ENCODE measurements at places on chromosomes 2 and 18.

- no peak for DNase-seq
Measured at GRCh38 chr2:233857511-233858141, 3.3 kb upstream of the HJURP start.

- DNase-seq, result no peak
Measured at GRCh38 chr2:199216253-199216652, 241.5 kb downstream of the SATB2 start.

DNA sequence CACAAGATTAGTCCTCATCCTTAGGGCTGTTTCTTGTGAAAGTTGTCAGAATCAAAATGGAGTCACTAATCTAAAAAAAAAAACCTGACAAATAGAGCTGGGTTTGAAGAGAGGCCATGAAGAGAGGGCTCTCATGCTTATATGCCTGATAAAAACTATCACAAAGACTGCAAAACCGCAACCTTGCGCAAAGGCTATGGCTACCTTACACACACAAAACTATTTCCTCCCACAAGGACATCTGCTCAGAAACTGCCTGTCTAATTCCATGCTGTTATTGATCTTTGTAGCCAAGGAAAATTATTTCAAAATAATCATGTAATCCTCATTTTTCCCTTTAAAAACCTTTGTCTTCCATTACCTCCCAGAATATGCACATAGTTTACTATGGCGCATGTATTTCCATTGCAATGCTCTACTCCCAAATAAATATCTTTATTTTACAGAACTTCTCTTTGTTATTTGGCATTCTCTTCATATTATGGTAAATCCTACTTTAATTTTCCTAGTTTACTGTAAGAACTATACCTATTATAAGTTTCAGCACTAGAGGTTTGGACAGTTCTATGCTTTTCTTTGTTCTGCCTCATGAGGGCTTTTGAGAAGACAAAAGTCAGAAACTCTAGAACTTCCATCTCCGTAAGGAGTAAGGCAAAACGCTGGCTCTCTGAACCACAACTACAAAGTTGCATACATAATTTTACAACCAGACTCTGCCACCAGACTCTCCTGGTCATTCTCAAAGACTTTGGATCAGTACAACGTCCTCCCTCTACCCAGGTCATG lies 9.6 kb upstream of the DPYSL5 start:
- DNase-seq, result no peak

DNA sequence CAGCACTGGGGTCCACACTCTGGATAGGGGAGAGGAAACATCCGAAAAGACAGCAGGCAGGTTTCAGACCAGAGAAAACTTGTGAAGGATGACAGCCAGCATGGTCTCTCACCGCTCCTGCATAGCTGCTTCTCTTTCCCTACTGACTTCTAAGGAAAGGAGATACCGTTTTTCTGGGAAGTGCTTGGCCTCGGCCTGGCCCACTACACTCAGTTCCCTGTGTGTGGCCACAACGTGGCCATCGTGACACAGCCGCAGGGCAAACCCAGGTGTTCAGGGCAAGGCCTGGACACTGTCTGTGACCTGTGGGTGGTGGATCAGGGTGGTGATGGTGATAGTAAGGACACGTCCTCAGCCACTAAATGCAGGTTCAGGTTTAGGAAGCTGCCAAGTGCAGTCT lies 34.2 kb upstream of the ACAA2 start:
- DNase-seq, result no peak

- DNase-seq, result no peak
Measured at GRCh38 chr18:2448565-2449151, 122.6 kb downstream of the METTL4 start.

DNA sequence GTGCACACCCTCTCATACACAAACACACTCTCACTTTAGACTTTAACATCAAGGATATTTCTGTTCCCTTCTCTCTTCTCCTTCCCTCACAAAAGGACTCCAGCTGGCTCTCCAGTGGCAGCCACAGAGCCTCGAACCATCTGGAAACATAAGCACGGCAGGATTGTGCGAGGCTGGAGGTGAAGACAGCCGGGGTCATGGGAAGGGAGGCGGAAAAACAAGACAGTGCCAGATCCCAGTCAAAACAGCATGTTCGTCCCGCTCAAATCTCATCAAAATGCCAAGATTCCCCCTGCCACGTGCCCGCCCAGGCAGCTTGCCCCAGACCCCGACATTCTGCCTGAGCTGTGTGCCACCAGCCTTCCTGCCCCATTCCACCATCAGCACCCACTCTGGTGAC lies 180.3 kb downstream of the ZBTB7C start:
- DNase-seq, result no peak

GRCh38 chr2:235501673-235502031 lies 7.8 kb downstream of the AGAP1 start:
- no peak for DNase-seq

- DNase-seq, result no peak
Measured at GRCh38 chr2:176134035-176134434, 4.5 kb downstream of the HOXD8 start.

DNA sequence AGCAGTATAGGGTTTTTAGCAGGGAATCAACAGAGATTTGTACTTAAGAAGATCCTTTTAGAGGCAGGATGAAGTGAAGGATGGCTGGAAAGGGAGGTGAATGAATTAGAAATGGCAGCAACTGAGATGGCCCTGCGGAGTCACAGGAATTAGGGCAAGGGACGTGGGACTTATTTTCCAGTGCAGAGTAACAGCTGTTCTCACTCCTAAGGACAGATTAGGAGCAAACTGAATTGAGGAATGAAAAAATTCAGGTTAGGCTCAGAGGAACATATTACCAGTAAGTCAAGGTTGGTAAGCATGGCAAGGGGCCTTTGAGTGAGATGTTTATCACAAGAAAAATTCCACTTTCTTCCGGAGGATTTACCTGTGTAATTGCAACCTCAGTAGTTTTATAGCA lies 34.4 kb downstream of the COL4A3 start:
- no peak for DNase-seq

- DNase-seq, result no peak
Measured at GRCh38 chr2:216394881-216395280, 17.4 kb upstream of the SMARCAL1 start.

DNA sequence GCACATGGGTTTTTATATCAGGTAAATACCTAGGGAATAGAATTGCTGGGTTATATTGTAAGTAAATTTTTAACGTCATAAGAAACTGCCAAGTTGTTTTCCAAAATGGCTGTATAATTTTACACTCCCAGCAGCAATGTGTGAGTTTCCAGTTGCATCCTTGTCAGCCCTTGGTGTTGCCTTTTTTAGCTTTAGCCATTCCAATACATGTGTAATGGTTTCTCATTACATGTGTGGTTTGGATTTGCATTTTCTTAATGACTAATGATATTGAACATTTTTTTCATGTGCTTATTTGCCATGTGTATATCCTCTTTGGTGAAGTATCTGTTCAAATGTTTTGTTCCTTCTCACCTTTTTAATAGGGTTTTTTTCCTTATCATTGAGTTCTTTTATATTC lies 70.8 kb downstream of the ABI2 start:
- no peak for DNase-seq

GRCh38 chr2:24620936-24621335 lies 129.9 kb downstream of the NCOA1 start:
- no peak for DNase-seq

DNA sequence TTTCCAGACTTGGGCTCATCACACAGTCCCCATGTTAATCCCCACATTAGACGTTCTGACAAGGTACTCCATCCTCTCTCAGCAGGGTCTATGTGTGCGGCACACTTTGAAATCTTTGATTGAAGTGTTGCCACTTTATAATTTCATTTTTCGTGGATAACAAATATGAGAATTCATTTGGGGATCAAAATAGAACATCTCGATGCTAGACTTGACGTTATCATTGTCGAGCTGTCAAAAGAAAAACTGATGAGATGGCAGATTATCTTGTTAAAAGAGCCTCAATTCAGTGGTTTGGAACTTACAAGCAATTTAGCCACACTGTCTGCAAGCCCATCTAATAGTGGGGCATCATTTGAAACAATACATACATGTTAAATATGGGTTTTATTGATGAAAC lies 91.2 kb upstream of the SULT1C3 start:
- DNase-seq, result no peak

- DNase-seq, result no peak
Measured at GRCh38 chr2:196758474-196759377, 40.8 kb downstream of the GTF3C3 start.

GRCh38 chr2:119179202-119179601 lies 20.7 kb upstream of the C1QL2 start:
- DNase-seq, result no peak

DNA sequence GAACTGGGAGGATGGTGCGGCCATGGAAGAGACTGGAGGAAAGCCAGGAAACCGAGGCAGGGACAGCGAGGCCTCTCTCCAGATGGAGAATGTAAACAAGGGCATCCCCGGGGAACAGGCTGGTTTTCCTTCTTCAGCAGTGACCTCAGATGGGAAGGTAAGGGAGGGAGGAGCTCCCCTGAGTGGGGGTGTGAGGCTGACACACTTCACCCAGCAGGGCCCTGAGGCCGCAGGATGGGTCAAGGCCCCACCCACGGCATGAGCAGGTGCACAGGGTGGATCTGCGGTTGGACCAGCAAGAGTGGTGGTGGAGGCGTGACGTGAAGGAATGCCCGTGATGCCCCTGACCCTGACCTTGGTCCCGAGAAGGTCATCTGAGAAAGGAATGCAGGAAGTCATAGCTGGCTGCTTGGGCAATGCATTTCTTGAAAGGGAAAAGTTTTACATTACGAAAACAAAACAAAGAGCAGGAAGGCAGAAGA lies 48.1 kb downstream of the ADCY3 start:
- no peak for DNase-seq

DNA sequence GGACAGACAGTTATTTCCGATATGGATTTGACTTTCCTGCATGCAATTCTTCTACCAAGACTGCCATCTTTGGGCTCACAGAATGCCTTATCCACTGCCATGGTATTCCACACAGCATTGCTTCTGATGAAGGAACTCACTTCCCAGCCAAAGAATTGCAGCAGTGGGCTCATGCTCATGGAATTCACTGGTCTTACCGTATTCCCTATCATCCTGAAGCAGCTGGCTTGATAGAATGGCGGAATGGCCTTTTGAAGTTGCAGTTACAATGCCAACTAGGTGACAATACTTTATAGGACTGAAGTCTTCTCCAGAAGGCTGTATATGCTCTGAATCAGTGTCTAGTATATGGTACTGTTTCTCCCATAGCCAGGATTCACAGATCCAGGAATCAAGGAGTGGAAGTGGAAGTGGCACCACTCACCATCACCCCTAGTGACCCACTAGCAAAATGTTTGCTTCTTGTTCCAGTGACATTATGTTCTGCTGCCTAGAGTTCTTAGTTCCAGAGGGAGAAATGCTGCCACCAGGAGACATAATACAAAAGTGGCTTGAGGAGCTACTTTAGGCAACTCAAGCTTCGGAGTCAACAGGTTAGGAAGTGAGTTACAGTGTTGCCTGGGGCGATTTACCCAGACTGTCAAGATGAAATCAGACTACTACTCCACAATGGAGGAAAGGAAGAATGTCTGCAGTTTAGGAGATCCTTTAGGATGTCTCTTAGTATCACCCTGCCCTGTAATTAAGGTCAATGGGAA lies 23.8 kb upstream of the SMAD4 start:
- DNase-seq, result no peak

GRCh38 chr2:50290718-50291117 lies 741.2 kb downstream of the NRXN1 start:
- DNase-seq, result no peak

DNA sequence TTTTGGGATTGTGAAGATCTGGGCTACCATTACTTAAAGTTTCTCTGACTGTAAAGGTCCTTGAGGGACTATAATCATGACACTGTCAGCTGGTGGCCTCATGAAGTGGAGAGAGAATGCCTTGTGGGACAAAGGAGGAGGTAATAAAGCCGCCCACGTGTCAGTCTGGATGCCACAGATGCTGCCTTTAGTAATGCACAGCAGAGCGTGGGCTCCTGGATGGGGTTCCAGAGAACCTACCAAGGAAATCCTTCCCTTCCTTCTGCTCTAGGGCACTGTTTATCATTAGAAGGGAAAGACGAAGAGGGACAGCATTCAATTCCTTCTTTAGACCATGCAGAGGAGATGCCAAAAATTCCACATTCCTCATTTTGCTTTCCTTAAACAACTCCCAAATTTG lies 63.5 kb downstream of the COL5A2 start:
- no peak for DNase-seq

- no peak for DNase-seq
Measured at GRCh38 chr18:35589546-35589945, 8.0 kb downstream of the GALNT1 start.

GRCh38 chr2:37421686-37422085 lies 77.3 kb downstream of the QPCT start:
- DNase-seq, result no peak

GRCh38 chr2:151198645-151199044 lies 63.0 kb downstream of the RBM43 start:
- DNase-seq, result no peak

- no peak for DNase-seq
Measured at GRCh38 chr2:50401772-50402653, 629.9 kb downstream of the NRXN1 start.
